ENCODE measurements at places on chromosomes 13 and 19. TPM values are rescaled to one million over a fixed set of nuclear protein-coding genes. Genes with fewer than 3 reads are reported as not detected.

DNA sequence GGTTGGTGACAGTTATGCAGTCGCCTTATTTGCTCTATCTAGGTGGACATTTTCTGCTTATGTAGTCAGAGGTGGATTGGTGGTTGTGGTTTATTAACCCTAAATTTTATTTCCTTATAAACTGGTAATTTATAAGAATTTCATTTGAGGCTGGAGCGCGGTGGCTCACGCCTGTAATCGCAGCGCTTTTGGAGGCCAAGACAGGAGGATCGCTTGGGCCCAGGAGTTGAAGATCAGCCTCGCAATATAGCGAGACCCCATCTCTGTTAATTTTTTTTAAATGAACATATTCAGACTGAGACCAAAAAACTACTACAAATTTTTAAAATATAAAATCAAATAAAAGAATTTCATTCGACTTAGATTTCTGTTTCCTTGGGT is 810 bp downstream of the ZNF627 start:
- peak overlapping the region; percentile 92 for H3K4me3 ChIP-seq
- no peaks in the 10 kb centered on the region for H3K27me3 ChIP-seq

DNA sequence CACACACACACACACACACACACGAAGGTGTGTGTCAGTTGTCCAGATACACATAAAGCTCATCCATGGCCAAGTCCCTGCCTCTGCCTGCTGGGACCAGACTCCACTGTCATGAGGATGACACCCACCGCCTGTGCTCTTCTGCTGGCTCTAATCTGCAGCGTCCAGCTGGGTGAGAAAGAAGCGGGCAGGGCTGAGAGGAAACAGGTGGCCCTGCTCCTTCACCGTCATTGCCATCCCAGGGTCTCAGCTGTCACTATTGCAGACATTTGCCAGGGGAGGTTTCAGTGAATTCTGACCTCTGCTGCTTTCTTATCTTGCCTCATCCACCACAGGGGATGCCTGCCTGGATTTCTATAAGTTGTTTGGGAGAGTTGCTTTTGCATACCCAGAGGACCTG is 31.4 kb downstream of the SCGB2B2 start:
- H3K36me3 ChIP-seq = no peaks in the 10 kb centered on the region
- H3K4me1 ChIP-seq = peaks cover 8% of the 10 kb centered on the region
- H3K27ac ChIP-seq = no peak overlapping the region
- no peaks in the 10 kb centered on the region for H3K27me3 ChIP-seq
- DNase-seq = peak; percentile 79

WDR62 gene
- 19.8 TPM for total RNA-seq

KCNC3 gene
- 1.1 TPM for total RNA-seq

DNA sequence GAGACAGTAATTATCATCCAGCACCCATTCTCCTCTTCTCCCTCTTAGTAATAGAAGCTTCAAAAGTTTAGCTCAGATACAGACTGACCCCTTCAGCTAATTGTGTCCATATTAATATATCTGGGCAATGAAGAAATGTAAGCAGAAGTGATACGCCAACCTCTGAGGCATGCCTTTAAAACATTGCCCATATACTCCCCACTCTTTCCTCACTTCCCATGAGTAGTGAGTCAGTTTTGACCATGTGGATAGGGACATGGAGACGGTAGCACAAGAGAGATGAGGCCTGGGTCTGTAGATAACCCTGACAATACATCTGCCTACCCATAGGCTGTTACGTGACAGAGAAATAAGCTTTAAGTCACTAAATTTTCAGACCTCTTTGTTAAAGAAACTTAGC is 147.6 kb downstream of the KCTD12 start:
- H3K27me3 ChIP-seq = no peaks in the 10 kb centered on the region
- DNase-seq = no peak
- H3K4me1 ChIP-seq = no peaks in the 10 kb centered on the region
- H3K27ac ChIP-seq = no peak overlapping the region

DNA sequence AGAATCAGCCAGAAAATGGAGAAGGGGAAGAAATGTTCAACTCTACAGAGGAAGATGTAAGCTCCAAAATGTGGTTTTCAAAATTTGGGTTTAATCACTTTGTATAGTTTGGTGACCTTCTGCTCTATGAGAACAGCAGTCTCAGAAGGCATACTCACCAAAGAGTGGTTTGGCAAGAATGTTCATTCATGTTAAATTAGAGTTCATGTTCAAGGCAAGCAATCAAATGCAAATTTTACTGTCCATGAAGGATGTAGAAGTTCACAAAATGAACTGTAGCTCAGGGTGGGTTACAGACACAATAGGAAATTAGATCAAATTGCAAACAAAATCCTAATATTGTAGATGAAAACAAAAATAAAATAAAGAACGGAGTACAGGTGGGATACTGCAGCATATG is 606.7 kb upstream of the PCDH20 start:
- no peak for DNase-seq
- H3K4me3 ChIP-seq = no peak overlapping the region
- H3K4me1 ChIP-seq = no peaks in the 10 kb centered on the region
- H3K36me3 ChIP-seq = no peaks in the 10 kb centered on the region

- no peak overlapping the region for H3K4me3 ChIP-seq
- no peak overlapping the region for H3K27ac ChIP-seq
- DNase-seq = no peak
- no peaks in the 10 kb centered on the region for H3K4me1 ChIP-seq
These were observed 25.9 kb downstream of the DPF1 start for GRCh38 chr19:38197937-38198704.
